Activated naive CD8-positive, alpha-beta T cell treated with anti-CD3 and anti-CD28 coated beads for 36 hours (primary cell): ENCODE measurements at places on chromosomes 16 and 17. TPM values are rescaled to one million over a fixed set of nuclear protein-coding genes. Genes with fewer than 3 reads are reported as not detected.

CBFA2T3 gene
- 0.28 TPM for total RNA-seq

KRT12 gene
- total RNA-seq, result not detected

GALNS gene
- total RNA-seq, result 14.9 TPM

HOXB5 gene
- total RNA-seq, result not detected

CFAP97D1 gene
- total RNA-seq, result not detected

CCL3 gene
- total RNA-seq, result 52.7 TPM

C16orf92 gene
- not detected for total RNA-seq

ST6GALNAC1 gene
- not detected for total RNA-seq

PTX4 gene
- not detected for total RNA-seq

RPAIN gene
- 59.4 TPM for total RNA-seq
